ENCODE measurements at places on chromosomes 11 and 22. TPM values are rescaled to one million over a fixed set of nuclear protein-coding genes. Genes with fewer than 3 reads are reported as not detected.
A peak's percentile ranks its signal among the peaks of the same experiment; 100 is the strongest.

The ANO5 gene
- total RNA-seq, result not detected

The SPCS2 gene
- total RNA-seq, result 154 TPM

- DNase-seq, result no peak
Observed at GRCh38 chr22:31342389-31343140, 3.6 kb downstream of the PATZ1 start.

GRCh38 chr22:35424761-35425160, 24.8 kb downstream of the MCM5 start:
- DNase-seq, result no peak

DNA sequence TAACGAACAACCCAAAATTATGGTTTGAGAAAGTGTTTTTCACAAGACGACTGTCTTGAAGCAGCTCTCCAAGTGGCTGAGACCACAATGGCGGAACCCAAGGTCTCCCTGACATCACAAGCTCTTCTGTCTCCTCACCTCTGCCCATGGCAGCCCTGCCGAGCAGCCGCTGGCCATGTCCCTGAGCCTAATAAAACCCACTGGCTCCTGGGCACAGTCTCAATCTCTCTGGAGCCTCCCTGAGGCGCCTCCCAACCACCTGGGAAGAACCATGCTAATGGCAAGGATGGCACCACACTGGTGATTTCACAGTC, 50.0 kb downstream of the CLTCL1 start:
- DNase-seq, result no peak

The MS4A3 gene
- total RNA-seq, result not detected

The NXPE4 gene
- not detected for total RNA-seq

The OR8J1 gene
- not detected for total RNA-seq

The STARD10 gene
- 17.2 TPM for total RNA-seq

The GP1BB gene
- not detected for total RNA-seq

- no peak for DNase-seq
Observed at GRCh38 chr11:15905366-15906104, 450.8 kb downstream of the SOX6 start.

The NEFH gene
- 7.9 TPM for total RNA-seq

DNA sequence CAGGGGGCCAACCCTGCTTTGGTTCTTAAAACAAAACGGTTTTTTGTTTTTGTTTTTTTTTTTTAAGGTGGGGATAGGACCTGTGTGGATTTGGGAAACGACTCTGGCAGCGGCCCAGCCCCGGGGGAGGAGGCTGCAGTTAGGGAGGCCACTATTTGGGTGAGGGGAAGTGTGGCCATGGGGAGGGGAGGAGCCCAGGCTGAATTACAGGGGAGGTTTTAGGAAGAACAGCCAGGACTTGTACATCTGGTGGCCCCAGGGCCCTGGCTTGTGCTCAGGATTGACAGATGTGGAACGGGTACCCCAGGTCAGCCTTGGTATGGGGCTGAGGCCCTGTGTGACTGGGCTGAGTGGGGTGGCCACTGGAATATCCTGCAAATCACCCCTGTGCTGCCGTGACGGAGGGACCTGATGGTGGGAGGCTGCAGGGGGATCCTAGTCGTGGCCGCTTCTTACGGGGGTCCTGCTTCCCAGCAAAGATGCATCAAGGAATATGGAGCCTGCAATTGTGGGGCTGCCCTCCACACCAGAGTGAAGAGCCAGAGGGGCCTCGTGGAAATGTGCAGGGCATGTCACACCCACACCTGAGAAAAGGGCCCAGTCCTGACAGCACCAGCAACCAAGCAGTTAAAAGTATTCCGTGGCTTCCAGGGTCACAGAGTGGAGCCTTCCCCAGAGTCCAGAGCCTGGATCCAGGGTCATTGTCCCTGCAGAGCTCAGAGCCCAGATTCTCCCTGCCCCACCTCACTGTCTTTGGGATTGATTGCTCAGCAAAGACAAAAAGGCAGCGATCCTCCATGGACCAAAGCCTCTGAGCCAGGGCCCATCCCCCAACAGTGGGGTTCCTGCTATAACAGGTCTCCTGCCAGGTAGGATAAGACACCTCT, 55.2 kb upstream of the WNT7B start:
- no peak for DNase-seq

DNA sequence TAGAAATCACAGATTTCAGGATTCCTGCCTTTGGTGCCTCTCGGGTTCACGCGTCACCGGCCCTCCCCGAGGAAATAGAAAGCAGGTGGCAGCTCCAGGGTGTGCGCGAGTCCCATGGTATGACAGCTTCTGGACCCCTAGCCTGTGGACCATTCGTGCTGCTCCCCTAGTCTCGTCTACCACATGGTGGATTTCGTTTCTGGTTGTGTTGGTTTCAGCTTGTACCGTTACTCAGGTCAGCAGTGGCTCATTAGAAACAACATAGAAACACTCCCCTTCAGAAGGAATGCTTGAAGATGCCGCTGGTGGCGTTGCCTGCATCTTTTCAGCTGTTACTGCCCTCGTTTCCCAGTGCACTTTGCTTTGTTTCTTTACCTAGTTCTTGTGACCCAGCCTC, 700 bp downstream of the TTC17 start:
- peak; percentile 83 for DNase-seq

- DNase-seq, result no peak
Observed at GRCh38 chr11:29937526-29937925, 79.3 kb downstream of the KCNA4 start.
